Thymus (tissue), 14 donors: ENCODE measurements at places on chromosomes 3 and 15.

DNA sequence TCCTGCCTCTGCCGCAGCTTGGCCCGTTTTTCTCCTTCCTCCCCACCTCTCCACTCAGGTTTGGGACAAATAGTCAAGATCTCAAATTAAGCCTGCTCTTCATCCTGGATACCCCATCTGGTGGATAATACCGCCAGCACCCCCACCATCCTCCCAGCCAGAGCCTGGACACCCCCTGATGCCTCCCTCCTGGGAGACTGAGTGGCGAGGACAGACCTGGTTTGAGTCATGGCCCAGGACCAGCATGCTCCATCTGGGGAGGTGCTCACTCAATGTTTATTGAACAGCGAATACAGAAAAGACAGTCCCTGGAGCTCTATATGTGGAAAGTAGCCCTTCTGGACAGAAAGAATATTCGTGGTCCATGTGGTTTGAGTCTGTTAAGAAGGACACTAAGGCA lies 23.3 kb downstream of the CTSH start:
- no peak for DNase-seq

- no peak for DNase-seq
Observed at GRCh38 chr3:108047987-108048386, 42.8 kb downstream of the CD47 start.

DNA sequence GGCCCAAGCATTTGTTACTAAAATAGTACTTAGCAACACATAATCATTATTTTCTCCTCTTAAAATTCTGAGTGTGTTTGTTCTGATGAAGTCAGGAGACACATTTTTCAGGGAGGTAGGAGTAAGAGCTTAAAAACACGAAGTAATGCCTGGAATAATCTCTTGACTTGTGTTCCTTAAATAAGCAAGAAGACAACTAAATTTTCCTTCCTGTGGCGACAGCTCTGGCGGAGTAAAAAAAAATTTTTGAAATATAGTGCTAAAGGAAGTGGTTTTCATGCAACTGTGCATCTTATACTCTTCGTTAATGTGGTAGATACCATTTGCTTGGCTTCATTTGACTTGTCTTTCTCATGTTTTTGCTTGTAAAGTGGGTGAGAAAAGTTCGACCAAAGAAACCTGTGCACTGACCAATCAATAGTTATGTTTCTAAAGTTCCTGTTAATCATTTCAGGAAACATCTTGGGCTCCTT lies 11.1 kb upstream of the MBNL1 start:
- DNase-seq, result peak; percentile 66

DNA sequence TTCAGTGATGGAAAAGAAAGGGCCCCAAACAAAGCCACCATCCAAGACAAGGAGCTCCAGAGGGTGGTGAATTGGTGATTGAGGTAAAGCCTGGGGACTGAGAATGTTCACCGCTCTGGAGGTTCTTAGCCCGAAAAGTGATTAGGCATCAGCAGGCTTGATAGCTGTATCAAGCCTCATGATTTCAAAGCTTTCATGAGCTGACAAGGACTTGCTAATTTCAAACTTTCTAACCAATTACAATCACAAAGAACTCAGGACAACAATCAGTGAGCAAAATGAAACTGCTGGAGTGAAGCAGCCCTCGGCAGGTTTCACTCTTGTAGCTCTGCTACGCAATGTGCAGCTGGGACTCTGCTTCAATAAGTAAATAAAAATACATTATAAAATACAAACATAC lies 391.3 kb downstream of the TIGIT start:
- no peak for DNase-seq

GRCh38 chr15:39495871-39496840 lies 84.7 kb upstream of the THBS1 start:
- DNase-seq, result no peak

GRCh38 chr15:68816158-68816557 lies 4.5 kb downstream of the ANP32A start:
- DNase-seq, result no peak

DNA sequence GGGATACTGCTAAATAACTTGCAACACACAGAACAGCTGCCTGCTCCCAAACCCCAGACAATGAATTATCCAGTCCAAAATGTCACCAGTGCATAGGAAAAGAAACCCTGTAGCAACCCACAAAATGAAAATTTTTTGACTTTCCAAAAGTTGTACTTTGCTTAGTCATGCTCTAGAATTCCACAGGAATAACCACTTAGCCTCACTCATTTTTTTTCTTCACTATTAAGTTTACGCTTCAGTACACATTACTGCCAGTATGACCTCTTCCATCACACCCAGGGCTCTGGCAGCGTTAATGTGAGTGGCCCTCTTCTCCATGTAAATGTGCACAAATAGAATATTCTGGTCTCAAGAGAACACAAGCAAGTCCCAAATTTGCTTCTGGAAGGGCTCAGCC lies 259.8 kb downstream of the MAGI1 start:
- no peak for DNase-seq
